Putamen (tissue), 1 donor: ENCODE measurements at places on chromosomes 2 and 18.

DNA sequence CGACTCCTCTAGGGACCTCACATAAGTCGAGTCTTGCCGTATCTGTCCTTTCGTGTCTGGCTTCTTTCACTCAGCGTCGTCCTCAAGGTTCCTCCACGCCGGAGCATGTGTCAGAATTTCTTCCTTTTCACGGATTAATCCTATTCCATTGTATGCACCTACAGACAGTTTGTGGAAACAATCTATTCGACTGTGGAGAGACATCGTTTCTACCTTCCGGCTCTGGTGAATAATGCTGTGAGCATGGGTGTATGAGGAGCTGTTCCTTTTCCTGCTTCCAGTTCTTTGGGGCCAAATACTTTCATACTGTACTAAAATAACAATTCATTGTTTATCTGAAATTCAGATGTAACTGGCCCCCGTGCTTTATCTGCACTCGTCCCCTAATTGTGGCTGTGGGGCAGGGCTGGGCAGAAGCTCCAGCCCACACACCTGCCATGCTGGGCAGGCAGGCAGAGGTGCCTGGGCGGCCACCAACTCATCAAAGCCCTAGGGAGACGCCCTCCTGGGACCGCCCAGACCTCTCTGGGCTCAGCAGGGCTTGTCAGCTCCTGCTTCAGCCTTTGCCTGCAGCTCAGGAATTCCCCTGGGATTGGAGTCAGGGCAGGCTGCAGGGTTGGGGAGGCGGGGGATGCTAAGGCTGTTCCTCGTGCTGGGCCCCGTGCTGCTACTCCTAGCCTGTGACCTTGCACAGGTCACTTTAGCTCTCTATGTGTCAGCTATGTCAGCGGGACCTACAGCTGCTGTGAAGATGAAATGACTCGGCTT lies 14.5 kb downstream of the GPC1 start:
- DNase-seq, result no peak

DNA sequence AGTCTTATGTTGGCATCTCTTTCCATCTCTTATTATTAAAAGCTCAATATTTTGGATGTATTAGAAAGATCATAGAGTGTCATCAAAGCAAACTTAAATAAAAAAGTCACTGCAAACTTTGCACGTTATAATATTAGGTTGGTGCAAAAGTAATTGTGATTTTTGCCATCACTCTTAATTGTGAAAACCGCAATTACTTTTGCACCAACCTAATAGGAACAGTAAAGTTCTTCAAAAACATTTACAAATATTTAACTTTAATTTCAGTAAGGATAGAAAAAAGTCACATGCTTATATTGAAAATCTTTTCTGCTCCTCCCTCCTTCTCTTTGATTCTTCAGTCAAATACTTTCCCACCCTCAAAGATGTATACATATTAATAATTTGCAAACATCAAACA lies 51.5 kb downstream of the ZNF521 start:
- DNase-seq, result no peak

DNA sequence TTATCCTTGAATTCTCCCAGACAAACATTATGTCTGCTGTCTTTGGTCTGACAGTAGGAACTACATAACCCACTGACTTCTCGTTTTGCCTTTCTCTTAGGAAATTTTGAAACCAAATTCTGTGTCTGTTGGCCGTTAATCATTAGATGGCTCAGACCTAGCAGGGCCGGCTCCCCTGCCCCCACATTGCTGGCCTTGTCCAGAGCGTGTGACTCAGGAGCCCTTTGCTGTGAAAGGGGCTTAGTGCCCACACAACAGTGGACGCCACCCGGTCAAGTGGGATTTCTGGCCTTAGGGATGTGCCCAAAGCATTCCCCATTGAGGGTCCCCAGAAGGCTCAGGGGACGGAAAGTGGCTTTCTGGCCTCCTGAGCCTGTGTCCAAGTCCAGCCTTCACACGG lies 137.5 kb downstream of the CTIF start:
- no peak for DNase-seq

DNA sequence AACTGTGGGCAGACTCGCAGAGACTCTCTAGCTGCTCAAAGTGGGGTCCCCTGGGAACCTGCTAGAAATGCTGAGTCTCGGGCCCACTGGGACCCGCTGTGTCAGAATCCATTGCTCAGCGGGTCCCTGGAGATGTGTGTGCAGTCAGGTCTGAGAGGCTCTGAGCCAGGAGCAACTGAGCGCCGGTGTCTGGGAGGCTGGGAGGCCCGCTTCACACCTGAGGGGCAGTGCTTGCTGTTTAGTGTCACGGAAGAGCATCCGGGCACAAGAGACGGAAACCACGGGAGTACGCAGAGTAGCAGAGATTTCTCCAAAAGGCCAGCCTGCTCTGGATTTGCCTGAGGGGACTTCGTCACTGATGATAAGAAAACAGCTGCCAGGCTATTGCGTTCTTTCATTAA lies 70.1 kb downstream of the EDAR start:
- no peak for DNase-seq

DNA sequence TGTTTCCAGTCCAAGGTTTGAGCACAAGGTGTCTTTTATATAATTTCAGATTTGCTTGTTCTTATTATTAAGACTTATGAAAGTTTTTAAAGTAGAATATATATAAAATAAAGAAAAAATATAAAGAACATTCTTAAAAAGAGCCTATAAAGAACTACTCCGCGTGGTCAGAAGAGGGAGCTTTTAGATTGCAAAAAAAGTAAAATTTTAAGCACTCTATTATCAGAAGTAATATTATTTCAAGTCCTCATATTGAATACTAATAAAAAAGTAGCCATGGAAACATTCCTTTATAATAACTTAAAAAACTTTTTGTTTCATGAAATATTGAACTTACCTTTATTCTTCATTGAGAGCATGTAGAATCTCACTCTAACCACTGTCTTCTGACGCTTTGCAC lies 51.4 kb downstream of the LINC00305 start:
- no peak for DNase-seq

- DNase-seq, result no peak
These were observed 163.2 kb upstream of the KLF7 start for GRCh38 chr2:207328944-207329386.
